ENCODE measurements at places on chromosomes 3 and 15.

GRCh38 chr15:43325039-43325684 lies 5.2 kb downstream of the LCMT2 start:
- no peak for DNase-seq

DNA sequence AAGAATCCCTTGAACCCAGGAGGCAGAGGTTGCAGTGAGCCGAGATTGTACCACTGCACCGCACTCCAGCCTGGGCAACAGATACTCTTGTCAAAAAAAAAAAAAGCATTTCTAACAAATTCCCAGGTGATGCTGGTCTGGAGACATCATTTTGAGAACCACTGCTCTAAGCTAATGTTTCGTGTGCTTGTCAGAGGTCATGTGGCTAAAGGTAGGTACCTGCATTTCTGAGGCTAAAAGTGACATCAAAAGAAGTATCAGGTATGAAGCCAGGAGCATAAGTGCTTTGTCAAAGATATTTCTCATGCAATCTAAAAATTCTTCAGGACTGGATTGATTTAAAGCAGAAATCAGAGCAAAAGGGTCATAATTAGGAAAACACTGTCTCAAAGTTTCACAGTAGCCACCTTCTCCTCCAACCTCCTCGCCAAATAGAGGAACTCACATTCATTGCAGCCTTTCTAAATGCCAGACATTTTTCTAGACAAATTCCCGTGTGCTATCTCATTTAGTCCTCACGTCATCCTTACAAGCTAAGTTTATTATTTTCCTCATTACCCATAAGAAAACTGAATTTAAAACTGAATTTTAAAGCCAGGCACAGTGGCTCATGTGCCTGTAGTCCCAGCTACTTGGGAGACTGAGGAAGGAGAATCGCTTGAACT lies 25.7 kb upstream of the GSK3B start:
- DNase-seq, result no peak

DNA sequence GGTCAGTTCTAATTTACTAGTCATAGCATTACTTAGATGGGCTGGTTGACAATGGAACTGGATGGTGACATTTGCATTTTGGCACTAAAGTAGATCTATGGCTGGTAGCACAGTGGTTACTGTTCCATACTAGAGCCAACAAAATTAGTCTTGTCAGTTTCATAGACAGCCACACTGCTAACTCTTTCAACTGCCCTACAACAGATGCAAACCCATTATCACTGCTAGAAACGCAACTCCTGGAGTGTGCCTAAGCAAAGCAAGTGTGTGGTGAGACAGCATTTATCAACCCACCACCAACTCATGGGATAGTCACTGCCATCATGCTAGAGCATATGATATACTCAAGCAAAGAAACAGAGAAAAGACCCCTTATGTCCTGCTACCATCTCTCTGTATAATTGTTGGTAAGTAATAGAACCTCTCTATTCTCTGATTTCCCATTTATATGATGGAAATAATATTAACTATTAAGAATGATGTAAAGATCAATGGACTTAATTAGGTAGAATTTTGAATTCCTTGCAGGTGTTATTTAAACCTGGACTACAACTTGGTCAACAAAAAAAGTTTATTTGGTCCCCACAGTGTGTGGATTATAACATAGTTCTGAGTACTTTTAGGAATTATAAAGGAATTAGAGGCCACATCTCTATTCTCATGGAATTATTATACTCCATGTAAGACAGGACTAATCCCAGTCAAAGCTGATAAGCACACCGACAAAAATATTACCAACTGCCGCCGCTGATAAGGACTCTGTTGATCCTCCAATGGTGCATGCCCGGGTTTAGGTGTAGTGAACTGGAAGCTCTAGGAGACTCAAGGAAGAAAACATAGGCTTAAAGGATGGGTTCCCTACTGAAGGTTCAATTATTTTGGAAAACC lies 19.9 kb upstream of the ABHD5 start:
- no peak for DNase-seq

DNA sequence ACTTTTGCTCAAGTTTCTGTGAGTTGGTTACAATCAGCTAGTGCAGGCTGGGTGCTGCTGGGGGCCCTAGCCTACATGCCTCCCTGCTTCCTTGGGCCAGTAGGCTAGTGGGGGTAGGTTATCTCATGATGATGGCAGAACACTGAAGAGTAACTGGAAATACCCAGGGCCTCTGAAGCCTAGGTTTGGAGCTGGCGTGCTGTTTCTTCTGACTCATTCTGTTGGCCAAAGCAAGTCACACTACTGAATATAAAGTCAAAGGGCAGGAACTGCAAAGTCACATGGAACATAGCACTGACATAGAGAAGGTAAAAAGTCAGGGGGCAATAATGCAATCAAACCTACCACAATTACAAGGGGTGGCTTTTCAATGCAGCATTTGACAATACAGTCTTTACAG lies 34.5 kb downstream of the RASGRP1 start:
- no peak for DNase-seq

- DNase-seq, result no peak
Observed at GRCh38 chr3:115281697-115282675, 134.9 kb upstream of the ZBTB20 start.

GRCh38 chr3:37492977-37493471 lies 318.6 kb upstream of the LRRFIP2 start:
- no peak for DNase-seq

DNA sequence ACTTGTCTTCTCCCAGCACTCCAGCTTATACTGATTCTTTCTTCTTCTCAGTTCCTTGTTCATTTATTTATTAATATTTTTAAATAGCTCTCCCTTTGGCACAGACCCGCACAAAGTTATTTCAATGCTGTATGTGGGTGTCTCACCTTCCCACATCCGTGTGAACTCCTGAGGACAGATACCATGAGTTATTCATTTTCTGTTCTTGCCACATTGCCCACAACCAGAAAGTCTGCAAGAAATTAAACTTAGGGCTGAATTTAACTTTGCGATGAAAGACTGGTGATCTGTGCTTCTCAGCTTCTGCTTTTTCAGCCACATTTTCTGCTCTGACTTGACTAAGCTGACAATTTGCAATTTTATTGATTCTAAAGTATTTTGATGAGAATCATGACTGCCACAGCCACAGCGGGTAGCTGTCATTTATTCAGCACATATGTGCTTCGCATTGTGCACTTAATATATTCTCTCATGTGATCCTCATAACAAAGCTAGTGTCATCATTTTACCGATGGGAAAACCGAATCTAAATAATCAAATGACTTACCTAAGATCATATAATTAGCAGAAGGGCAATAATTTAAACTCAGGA lies 569.8 kb downstream of the EDEM1 start:
- DNase-seq, result no peak

DNA sequence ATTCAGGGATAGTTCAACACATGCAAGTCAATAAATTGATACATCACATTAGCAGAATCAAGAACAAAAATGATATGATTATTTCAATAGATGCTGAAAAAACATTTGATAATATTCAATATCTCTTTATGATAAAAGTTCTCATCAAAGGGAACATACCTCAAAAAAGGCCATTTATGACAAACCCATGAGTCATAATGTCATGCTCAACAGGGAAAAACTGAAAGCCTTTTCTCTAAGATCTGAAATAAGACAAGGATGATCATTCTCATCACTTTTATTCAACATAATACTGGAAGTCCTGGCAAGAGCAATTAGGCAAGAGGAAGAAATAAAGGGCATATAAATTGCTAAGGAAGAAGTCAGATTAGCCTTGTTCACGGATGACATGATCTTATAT lies 54.1 kb upstream of the TMEM158 start:
- DNase-seq, result no peak

DNA sequence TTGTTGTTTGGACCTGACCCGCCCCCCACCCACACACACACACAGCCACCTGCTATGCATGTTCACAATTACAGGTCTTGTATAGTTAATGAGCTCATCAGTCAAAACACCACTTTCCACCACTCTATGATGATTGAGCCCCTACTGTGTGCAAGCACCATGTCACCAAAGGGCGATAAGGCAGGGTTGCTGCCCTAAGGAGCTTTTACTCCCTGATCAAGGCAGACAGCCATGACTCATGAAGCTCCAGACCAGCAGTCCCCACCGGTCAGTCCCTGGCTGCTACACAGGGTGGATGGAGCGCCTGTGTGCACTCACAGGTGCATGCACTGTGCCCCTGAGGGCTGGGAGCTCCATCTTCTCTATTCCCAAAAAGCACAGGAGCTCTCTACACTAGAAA lies 270.6 kb downstream of the CLSTN2 start:
- DNase-seq, result no peak

DNA sequence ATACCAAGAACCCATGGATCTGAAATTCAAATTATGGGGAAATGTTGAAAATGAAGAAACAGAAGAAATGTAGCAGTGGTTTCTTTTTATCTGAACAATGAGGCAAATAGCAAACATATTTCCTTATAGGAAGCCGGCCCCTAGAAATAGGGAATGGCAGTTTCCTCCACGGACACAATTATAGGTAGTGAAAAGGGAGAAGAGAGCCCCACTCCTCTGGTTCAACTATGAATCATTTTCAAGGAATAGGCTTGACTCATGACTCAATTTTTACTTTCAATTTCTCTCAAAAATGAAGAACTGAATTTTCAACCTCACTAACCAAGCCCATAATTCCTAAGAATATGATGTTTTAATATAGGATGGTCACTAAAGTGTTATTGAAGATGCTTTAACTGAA lies 243.1 kb downstream of the MECOM start:
- no peak for DNase-seq

DNA sequence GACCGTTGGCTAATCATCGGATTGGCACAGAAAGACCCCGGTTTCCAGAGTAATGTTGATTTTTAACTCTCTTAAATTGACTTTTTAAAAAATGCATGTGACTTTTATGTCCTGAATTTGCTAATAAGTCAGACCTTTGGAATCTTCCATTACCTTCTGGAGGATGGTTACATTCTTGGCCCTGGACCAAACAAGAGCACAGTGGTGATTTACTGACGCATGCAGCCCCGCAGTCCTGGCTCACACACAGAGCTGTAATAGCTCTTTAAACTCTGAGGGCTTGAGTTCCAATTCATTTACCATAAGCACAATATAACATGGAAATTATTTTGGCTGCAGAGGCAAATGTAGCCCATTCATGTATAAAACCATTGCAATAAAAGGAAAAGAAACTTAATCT lies 25.1 kb downstream of the SOX14 start:
- DNase-seq, result no peak

GRCh38 chr15:60975952-60976351 lies 253.2 kb downstream of the RORA start:
- no peak for DNase-seq

- no peak for DNase-seq
Observed at GRCh38 chr3:51099794-51100535, 285.1 kb upstream of the MANF start.

GRCh38 chr3:41690766-41691563 lies 270.9 kb downstream of the ULK4 start:
- no peak for DNase-seq
